ENCODE measurements at places on chromosomes 5 and 9.

- no peak for DNase-seq
These were observed 29.0 kb downstream of the SLC22A4 start for GRCh38 chr5:132323202-132323601.

GRCh38 chr5:150644058-150644457 is 3.6 kb downstream of the SYNPO start:
- no peak for DNase-seq

DNA sequence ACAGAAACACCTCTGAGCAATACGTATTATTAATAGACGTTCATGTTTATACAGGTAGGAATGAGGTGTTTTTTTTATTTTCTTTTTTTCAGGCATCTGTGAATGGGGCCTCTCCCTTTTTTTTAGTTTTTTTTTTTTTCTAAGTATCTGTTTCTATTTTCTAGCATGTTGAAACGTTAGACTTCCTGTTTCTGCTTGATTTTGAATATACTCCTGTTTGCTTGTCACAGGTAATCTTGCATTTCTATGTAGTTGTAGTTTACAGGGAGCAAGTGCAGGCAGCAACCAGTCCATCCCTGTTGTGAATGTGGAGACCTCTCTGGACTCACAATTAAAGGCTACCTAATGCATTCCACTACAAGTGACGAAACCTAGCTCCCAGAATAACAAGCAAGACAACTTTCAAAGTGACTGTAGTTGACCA is 22.8 kb upstream of the TNFAIP8 start:
- no peak for DNase-seq

DNA sequence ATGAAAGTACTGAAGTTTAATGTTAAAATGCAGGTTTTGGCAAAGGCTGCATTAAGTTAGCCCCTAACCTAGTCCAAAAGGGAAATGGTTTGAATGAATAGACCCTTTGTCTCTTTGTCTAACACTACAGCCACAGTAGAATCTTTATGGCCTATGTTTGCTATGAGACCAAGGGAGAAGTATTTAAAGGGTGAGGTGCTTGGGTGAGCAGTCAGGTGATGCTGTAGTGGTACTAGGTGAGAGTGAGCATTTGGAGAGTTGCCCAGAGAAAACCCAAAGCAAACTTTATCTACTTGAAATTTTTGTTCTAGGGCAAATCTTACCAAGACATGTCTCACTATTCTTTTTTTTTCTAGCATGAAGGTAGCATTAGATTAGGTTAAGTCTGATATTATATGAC is 1961.4 kb upstream of the WWC1 start:
- DNase-seq: no peak

DNA sequence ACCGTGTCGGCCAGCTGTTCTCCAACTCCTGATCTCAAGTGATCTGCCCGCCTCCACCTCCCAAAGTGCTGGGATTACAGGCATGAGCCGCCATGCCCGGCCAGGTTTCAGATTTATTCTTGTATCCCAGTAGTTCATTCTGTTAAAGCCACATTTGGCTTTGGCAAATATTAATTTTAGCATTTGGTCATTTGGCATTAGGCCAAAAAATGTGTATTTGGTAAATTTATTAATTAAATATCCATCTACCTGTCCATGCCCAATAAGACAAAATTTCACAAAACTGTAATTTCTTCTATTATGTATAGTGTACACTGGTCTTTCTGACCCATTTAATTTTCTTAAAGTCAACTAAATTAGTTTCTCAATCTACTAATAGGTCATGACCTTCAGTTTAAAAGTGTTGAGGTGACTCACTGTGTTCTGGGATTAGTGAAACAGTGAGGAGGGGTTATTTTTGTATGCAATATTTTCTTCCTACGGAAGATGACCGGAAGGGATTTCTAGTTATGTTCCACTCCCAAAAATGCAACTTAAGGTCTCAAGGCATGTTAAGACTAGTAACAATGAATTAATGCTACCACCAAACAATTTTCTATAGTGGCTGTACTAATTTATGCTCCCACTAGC is 21.0 kb downstream of the OSTF1 start:
- DNase-seq: no peak
